Stimulated activated CD8-positive, alpha-beta memory T cell treated with anti-CD3 and anti-CD28 coated beads, Interleukin-7, amount 100 ng/mL, for 48 hours (primary cell): ENCODE measurements at places on chromosomes 3 and 15.

GRCh38 chr15:70426096-70426821 is 328.5 kb upstream of the TLE3 start:
- no peak for DNase-seq

- no peak for DNase-seq
Measured at GRCh38 chr15:71761649-71762048, 48.7 kb upstream of the NR2E3 start.

DNA sequence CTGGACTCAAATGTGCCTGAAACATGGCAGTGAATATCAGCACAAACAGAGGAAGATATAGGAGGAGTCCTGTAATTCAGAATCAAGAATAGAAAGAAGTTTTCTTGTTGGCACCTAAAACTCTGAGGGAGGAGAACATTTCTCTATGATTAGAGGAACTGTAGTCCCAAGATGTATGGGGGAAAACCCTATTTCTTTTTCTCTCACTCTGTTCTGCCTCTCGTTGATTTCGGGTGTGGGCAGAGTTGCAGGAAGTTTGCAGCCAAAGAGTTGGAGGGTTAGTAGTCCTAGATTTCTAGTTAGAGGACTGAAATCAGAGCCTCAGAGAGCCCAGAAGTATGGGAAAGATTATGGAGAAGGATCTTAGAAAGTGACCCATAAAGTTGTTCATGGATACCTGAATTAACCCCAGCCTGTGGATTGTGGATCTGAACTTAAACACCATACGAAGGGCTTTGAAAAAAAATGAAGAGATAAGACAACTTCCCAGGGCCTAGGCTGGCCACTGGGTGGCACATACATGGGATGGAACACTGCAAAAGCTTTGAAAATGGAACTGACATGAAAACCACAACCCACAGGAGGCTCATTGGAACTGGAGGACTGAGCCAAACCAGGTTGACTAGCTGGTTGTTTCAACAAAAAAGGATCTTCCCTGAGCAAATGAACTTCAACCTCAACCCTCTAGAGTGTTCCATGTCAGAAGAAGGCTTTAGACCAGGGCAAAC is 34.6 kb downstream of the FMN1 start:
- DNase-seq = no peak

DNA sequence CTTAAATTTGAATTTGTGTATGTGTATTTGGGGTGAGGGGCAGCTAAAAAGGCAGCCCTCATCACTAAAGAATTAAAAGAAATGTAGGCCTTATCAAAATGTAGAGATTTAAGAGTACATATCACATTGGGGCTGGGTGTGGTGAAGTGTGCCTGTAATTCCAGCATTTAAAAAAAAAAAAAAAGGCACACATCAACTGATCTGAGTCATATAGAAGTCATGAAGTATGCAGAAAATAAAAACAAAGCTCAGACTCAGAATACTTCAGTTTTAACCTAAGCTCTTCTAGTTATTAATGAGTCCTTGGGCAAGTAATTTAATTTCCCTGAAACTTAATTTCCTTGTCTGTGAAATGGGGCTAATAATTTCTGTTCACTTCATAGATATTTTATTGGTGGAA is 31.6 kb downstream of the SLC24A1 start:
- no peak for DNase-seq

DNA sequence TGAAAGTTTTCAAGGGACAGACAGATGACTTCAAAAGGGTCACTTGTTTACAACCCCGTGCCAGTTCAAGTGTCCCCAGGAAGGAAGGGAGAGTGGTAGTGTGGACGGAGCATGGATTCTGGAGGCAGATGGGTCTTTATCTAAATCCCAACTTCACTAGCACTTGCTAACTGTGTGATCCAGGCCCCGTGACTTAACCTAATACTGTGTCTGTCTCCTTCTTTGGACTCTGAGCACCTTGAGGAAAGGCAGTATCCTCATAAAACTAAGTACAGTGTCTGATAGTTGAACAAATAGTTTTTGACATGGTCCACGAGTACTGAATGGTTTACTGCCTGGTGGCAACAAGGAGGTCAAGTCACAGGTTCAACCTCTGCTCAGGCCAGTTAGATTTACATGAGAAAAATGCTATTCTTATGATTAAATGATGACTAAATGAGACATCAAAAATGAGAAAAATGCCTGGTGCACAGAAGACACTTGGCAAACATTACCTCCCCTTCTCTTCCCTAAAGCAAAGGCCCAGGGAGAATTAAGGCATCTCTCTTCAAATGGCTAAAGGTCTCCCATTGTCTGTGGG is 48.9 kb downstream of the ABCC5 start:
- DNase-seq = no peak

DNA sequence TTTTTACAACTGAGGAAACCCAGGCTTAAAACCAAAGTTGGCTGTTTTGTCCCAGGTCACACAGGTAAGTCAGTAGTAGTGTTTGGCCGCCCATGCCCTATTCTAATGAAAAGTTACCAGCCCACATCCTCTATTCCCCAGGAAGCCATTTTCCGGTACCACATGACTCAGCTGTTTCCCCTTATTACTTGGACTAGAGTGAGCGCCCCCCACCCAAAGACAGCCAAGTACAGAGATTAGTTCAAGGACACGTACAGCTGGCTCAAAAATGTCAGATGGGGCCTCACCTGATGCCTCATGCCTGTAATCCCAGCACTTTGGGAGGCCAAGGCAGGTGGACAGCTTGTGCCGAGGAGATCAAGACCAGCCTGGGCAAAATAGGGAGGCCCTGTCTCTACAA is 8.5 kb upstream of the KLHL6 start:
- DNase-seq = no peak

DNA sequence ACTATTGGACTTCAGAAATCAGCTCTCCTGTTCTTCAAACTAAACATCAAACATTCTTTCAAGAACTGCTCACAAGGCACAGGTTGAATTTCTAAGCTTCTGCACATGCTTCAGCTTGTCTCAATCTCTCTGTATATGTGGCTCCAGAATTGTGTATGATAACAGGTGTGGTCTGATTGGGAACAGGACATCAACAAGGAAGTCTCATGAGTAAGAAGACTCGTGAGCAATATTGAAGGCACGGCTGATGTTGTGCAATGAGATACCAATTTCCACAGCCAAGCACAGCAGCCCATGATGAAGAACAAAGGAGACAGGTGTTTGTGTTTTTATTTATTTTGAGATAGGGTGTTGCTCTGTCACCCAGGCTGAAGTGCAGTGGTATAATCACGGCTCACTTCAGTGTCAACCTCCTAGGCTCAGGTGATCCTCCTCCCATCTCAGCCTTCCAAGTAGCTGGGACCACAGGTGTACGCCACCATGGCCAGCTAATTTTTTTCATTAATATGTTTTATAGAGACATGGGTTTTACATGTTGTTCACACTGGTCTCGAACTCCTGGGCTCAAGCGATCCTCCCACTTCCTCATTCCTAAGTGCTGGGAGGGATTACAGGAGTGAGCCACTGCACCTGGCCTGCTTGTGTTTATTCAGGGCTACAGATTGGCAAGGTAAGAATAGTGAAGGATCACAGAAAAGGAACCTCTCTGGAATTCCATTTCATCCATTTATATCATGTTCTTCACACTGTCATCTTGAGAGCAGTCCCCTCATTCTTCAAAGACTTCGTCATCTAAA is 32.2 kb upstream of the ABHD17C start:
- DNase-seq = no peak
